Occipital lobe (tissue), 3 donors: ENCODE measurements at places on chromosomes 1 and 21. TPM values are rescaled to one million over a fixed set of nuclear protein-coding genes. Genes with fewer than 3 reads are reported as not detected.

The ETV3L gene
- total RNA-seq = not detected

The CDK18 gene
- total RNA-seq = 0.16 TPM

The E2F2 gene
- 0.78 TPM for total RNA-seq

The LAMTOR2 gene
- total RNA-seq = 30.7 TPM

The BTBD19 gene
- 0.47 TPM for total RNA-seq

The PADI2 gene
- 0.94 TPM for total RNA-seq

The U2AF1 gene
- total RNA-seq = 26.4 TPM

The EVA1C gene
- total RNA-seq = 5.6 TPM

The SLFNL1 gene
- 0.94 TPM for total RNA-seq
